ENCODE measurements at places on chromosomes 6 and 20.

DNA sequence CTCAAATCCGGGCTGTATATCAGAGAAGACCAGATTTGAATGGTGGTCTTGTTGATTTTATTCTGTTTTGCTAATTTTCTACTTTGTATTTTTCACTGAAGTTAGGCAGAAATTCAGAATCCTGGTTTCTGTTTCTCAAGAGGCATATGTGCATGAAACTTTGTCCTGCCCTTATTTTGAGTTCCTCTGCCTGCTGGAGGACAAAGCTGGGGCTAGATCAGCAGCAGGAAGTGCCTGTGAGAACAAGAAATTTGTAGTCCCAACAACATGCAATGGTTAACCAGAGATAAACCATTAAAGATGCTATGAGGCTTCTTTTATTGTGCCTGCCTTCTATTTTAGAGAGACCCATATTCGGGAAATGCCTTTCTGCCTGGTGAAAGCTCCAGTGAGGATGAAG is 37.1 kb downstream of the BEND6 start:
- no peak for DNase-seq

DNA sequence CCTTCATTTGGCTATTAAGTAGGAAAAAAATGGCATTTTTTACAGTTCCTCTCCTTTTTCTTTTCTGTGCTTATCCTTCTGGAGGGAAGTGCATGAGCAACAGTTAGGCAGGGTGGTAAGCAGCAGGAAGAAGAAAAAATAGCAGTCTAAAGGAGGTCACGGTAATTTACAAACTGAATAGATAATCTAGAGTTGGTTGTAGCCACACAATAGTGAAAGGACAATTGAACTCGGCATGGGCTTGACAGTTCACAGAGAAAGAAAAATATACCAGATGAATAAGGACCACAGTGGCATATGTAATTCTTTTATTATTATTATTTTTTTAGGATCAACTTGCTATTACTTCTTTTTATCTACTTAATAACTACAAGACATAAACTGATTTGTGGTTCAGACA is 358.6 kb downstream of the BTBD9 start:
- DNase-seq = no peak

GRCh38 chr6:139533171-139533570 is 158.7 kb upstream of the CITED2 start:
- DNase-seq = no peak

DNA sequence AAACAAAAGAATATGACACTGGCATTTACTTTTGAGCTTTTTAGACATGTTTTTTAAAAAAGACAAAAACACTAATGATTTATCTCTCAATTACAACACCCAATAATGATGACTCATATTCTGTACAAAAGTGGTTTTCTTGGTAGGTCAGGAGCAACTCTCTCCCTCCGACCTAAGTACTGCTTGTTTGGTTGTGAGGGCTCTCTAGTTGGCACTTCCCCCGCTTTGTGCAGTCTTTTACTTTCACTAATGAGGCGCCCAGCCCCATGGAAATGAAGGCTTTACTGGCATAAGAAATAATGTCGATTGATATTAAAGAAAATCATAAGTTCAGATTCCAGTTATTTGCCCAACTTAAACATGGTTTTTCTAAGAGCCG is 1.3 kb downstream of the KPNA5 start:
- peak; percentile 35 for DNase-seq

DNA sequence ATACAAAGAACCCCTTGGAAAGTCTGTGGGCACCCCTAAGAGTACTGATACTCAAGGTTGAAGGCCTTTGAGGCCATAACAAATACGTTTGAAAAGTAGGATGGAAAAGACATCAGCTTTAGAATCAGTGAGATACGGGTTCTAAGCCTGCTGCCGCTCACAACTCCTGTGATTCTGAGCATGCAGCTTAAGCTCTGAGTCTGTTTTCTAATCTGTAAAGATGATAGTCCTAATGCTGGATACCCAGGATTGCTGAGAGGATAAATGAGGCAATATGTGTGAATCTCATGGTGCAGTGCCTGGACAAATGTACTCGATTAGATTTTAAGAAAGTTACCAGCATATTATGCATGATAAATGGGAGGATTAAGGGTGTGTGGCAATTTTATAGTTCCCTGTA is 321.0 kb upstream of the HSF2 start:
- no peak for DNase-seq

- no peak for DNase-seq
These were observed 903 bp downstream of the SLC4A11 start for GRCh38 chr20:3237958-3238615.

- peak; percentile 36 for DNase-seq
These were observed at the start of gene SYCP2L for GRCh38 chr6:10886691-10887502. Gene SYCP2L (plus strand): TSS chr6:10887052. CDS start chr6:10887127, 75 bp downstream.

DNA sequence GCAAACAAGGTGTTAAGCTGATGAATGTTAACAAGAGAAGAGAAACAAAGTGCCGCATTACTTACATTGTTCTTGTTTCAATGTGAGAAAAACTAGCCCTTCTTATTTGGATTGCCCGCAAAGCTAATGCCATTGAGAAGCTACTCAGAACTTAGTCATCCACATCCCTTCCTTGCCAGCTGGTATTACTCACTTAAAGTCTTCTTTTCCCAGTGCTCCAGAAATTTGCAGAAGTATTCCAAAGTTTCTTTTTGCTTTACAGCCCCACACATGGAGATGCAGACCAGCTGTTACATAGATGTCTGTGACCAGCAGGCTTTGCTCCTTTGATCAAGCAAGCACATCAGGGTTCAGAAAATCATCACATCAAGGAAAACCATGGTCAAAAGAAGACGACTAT is 529.0 kb downstream of the TBC1D32 start:
- DNase-seq = no peak

- no peak for DNase-seq
These were observed 75.4 kb downstream of the ZNF292 start for GRCh38 chr6:87230801-87231200.

GRCh38 chr20:59019217-59019616 is at the start of gene TUBB1:
Gene TUBB1 (plus strand): TSS chr20:59019429. CDS start chr20:59019523, 94 bp downstream.
- no peak for DNase-seq

DNA sequence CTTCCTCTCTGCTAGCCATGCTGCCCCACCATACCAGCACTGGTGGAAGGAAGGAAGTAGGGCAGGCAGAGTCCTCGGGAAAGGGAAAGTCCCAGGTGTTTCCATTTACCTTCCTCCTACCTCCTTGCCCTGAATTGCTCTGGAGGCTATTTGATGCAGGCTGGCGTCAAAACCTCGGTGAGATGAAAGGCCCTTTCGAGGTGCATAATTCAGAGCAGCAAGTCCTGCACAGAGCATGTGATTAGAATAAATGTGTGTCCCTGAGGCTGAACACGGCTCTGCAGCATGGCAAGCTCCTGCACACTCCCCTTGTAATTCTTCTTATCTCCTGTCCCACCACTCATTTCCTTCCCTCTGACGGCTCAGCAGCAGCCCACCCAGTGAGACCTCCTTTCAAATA is 98.7 kb upstream of the LRFN2 start:
- DNase-seq = no peak

DNA sequence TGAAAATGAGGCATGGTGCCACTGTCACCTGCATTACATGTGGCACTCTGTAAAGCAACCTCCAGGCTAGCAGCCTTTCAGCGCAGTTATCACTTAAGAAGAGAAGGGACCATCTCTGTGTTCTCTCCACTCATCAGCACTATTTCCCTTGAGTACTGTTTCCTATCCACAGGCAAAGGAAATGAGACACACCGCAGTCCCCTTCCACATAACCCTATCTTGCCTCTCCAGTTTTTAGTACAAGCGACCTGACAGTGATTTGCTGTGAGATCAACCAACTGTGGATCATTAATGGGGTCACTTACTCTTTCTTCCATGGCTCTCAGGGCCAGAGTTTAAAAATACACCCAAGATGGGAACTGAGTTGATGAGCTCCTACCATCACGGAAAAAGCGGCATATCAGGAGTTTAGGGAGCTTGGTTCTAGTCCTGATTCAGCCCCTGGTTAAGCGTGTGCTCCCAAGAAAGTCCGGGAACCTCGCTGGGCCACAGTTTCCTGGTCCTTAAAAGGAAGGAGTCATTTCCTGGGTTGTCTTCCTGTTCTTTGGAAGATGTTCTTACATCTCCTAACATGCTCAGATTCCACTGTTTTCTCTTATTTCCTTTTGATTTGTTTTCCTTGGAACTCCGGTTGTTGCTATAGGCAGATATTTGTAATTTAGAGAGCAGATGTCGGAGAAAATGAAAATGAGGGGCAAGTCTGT is 27.3 kb downstream of the PRDM1 start:
- no peak for DNase-seq

GRCh38 chr6:9086331-9086730 is 651.0 kb upstream of the SLC35B3 start:
- DNase-seq = no peak

GRCh38 chr6:89110284-89110683 is 7.6 kb downstream of the SRSF12 start:
- no peak for DNase-seq

DNA sequence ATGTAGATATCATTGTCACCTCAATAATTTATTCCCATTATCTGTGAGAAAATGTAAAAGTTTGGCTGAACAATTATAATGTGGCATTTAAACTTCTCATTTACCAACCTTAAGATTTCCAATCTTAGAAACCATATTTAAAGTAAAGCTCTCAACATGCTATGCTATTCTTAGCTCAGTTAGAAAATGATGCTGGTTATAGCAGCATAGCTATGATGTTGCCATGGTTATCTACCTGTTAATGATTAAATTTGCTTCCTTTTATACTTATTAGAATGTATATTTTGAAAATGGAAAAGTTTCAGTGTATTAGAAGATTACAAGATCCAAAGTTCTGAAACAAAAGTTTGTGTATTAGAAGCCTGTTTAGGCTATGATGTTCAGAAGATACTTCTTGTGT is 110.1 kb downstream of the GPR63 start:
- DNase-seq = no peak

GRCh38 chr6:158253248-158253647 is 59.0 kb upstream of the TULP4 start:
- DNase-seq = no peak

GRCh38 chr6:26103141-26103769 is 16.0 kb downstream of the HFE start:
- DNase-seq = no peak

GRCh38 chr20:5448449-5449118 is 131.8 kb upstream of the PROKR2 start:
- peak; percentile 19 for DNase-seq

DNA sequence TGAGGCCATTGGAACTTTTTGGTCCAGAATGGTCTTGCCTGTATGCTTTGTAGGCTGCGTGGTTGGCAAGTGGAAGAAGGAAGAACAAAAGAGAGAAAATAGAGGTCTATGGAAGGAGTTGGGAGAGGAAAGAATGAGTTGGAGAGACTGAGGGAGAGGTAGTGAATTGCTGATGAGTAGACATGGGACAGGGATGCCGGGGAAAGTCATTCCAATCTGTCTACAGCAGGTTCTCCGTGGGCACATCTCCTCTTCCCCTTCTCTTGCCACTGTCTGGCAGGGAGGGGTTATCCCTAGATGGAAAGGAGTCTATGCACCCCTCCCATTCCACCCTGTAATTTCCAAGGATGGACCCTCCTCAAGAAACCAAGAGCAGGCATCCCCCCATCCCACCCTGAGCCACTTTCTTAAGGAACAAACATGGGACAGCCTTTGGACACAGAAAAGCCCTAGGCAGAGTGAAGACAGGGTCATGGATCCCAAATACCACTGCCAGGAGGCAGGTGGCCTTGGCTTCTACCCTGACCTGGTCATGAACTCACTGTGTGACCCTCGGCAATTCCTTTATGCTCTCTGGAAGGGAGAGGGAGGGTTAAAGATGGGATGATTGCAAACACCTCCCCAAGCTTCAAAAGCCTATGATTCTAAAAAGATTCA is 196.9 kb downstream of the LRFN2 start:
- no peak for DNase-seq

GRCh38 chr6:164826831-164827468 is 482.5 kb downstream of the C6orf118 start:
- DNase-seq = no peak

DNA sequence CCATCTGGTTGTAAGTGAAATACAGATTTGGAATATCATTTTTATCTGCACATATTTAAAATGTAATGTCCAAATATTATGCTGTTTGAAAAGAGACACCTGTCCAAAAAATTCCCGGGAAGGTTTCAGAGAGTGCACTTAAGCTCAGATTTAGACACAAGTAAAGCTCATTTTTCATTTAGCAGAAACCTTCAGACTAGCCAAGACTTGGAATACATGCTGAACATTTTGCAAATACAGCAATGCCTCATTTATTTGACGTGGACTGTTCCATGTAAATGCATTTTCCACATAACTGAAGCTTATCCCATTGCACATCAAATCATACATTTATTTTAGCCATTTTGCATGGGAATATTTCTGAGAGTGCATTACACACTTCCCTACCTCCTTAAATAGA is 280.7 kb downstream of the ZNF217 start:
- DNase-seq = no peak

DNA sequence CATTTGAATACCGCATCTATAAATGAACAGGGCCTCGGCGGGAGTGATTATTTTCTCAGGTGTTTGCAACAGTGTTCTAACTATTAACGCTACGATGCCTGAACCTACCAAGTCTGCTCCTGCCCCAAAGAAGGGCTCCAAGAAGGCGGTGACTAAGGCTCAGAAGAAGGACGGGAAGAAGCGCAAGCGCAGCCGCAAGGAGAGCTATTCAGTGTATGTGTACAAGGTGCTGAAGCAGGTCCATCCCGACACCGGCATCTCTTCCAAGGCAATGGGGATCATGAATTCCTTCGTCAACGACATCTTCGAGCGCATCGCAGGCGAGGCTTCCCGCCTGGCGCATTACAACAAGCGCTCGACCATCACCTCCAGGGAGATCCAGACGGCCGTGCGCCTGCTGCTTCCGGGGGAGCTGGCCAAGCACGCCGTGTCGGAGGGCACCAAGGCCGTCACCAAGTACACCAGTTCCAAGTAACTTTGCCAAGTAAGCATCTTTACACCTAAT is 70.9 kb downstream of the HFE start:
- no peak for DNase-seq

DNA sequence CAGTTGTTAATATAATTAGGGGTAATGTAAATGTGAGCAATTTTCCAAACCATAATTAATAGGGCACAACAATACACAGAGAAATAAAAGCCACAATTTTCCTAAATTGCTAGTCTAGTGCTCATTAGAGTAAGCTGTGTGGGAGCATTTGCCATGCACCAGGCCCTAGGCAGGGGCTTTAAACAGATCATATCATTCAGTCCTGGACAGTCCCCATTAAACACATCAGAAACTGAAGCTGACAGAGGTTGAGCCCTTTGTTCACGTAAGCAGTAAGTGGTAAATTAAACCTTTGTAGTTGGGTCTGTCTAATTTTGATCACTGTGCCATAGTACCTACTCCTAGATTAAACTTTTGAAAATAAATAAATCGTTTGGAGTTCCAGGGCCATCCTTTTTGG is 931.1 kb downstream of the C6orf118 start:
- no peak for DNase-seq
